ENCODE measurements at places on chromosomes 7 and 10.

GRCh38 chr10:78966182-78966787 is 102.5 kb upstream of the ZMIZ1 start:
- no peak overlapping the region for H3K4me3 ChIP-seq
- DNase-seq = no peak
- no peak overlapping the region for H3K27ac ChIP-seq
- H3K36me3 ChIP-seq = no peaks in the 10 kb centered on the region

- H3K4me3 ChIP-seq = no peak overlapping the region
- no peaks in the 10 kb centered on the region for H3K4me1 ChIP-seq
- peaks cover 5% of the 10 kb centered on the region for H3K27me3 ChIP-seq
- no peaks in the 10 kb centered on the region for H3K36me3 ChIP-seq
- no peak for DNase-seq
Observed at GRCh38 chr7:50332241-50333165, 28.0 kb downstream of the IKZF1 start.

- H3K4me1 ChIP-seq = peaks cover 1% of the 10 kb centered on the region
- no peaks in the 10 kb centered on the region for H3K36me3 ChIP-seq
- H3K27me3 ChIP-seq = peaks cover 2% of the 10 kb centered on the region
- DNase-seq = no peak
Observed at GRCh38 chr10:88221010-88221973, 357.9 kb downstream of the PTEN start.

- H3K36me3 ChIP-seq = no peaks in the 10 kb centered on the region
- no peaks in the 10 kb centered on the region for H3K4me1 ChIP-seq
- no peak for DNase-seq
- no peak overlapping the region for H3K4me3 ChIP-seq
- H3K27me3 ChIP-seq = no peaks in the 10 kb centered on the region
Observed at GRCh38 chr10:102935939-102936605, 18.0 kb downstream of the CNNM2 start.

All from muscle of leg (tissue), 16 donors.